ENCODE measurements at places on chromosomes 2 and 18.
A peak's percentile ranks its signal among the peaks of the same experiment; 100 is the strongest.

DNA sequence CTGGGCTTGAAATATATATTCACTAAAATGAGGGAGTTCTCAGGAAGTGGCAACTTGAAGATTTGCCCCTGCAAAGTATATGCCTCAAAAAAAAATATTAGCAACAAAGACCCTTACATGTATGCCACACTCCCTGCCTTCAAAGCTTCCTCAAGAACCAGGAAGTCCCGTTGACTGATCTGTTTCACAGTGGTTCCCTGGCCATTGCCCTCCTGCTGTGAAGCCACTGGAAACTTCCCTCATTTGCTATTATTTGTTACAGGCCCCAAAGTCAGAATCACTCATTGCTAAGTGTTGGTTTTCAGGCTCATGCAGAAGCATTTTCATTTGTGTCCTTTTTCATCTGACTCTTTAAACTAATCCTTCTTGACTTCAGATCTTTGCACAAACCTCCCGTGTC is 421.5 kb downstream of the ZNF521 start:
- DNase-seq, result no peak
- no peak overlapping the region for H3K4me3 ChIP-seq
- no peaks in the 10 kb centered on the region for H3K36me3 ChIP-seq
- peaks cover 61% of the 10 kb centered on the region for H3K4me1 ChIP-seq
- H3K27ac ChIP-seq, result peak overlapping the region; percentile 43

DNA sequence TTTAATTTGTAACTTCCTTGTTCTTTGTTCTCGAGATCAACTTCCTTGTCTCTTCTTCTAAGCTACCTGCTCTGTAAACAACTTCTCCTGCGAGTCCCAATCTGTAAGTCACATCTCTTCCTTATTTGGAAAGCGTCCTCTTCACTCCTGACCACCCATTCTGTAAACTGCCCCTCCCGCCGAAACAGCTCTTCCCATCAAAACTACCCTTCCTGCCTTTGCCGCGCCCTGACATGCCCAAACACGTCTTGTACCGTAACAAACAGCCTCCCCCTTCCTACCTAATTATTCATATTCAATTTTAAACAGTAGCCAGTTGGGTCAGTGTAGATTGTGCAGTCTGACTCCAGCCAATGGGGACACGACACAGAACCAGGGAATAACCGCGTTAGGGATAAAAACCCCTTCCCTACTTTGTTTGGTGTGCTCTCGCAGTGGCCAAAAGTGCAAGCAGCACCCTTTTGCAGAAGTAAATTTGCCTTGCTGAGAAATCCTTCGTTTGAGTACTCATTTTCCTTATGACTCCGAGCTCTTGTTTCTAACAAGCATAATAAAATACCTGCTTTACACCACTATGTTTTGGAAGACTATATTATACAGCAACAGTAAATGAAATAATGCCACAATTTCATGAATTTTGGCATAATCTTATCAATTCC is 39.8 kb downstream of the PIAS2 start:
- H3K4me3 ChIP-seq, result no peak overlapping the region
- peaks cover 8% of the 10 kb centered on the region for H3K4me1 ChIP-seq
- H3K27ac ChIP-seq, result peak overlapping the region; percentile 77
- peaks cover 3% of the 10 kb centered on the region for H3K36me3 ChIP-seq

DNA sequence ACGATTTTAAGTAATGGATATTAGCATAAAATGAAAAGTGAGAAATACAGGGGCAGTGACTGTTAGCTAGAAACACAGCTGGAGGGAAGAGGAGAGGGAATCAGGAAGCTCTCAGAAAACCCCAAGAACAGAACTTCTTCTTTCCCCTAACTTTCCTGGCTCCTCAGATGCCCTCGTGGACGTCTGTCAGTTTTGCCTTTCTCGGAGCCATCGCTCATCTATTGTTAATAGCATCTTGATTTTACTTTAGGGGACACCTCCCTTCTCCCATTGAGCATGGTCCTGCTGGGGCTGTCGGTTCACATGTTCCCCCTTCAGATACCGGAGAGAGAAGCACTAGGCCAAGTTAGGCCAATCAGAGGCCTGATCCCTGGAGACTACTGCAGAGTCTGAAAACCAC is 2.3 kb upstream of the PLEK start:
- peak overlapping the region; percentile 89 for H3K27ac ChIP-seq
- peaks cover 52% of the 10 kb centered on the region for H3K4me1 ChIP-seq
- peak; percentile 60 for DNase-seq
- H3K36me3 ChIP-seq, result peaks cover 7% of the 10 kb centered on the region

GRCh38 chr2:134621939-134622705 is 96.7 kb downstream of the TMEM163 start:
- peak overlapping the region; percentile 39 for H3K4me3 ChIP-seq
- no peak for DNase-seq
- H3K27ac ChIP-seq, result no peak overlapping the region
- H3K27me3 ChIP-seq, result no peaks in the 10 kb centered on the region
- H3K4me1 ChIP-seq, result no peaks in the 10 kb centered on the region

- no peaks in the 10 kb centered on the region for H3K36me3 ChIP-seq
- DNase-seq, result no peak
- H3K27me3 ChIP-seq, result no peaks in the 10 kb centered on the region
- H3K27ac ChIP-seq, result no peak overlapping the region
Observed at GRCh38 chr18:48828194-48828545, 122.6 kb downstream of the SMAD7 start.

DNA sequence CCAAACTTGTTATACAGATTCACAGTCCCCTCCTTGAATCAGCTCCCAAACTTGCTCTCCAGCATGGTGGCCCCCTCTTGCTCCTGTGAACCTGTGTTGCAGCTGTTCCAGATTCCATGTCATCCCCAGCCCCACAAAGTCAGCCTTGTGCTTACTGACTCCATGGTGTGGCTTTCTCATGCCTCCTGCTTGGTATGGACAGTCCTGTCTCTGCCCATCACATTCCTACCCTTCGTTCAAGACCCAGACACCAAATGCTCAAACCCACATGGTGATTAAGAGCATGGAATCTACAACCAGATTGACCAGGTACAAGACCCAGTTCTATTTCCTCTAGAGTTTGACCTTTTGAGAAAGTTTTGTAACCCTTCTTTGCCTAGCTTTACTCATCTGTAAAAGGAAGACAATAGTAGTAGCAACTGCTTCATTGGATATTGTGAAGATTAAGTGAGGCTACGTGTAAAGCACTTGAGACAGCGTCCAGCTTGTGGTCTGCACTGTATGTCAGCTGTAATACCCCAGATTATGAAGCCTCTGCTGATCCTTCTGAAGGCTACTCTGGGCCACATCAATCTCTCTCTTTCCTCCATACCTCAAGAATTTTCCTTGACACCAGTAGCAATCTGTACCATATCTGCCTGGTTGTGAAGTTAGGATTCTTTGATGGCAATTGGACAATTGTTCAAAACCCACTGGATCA is 146.4 kb upstream of the HAAO start:
- H3K4me1 ChIP-seq, result no peaks in the 10 kb centered on the region
- no peak overlapping the region for H3K27ac ChIP-seq
- H3K27me3 ChIP-seq, result no peaks in the 10 kb centered on the region
- DNase-seq, result no peak
- no peaks in the 10 kb centered on the region for H3K36me3 ChIP-seq

- H3K27ac ChIP-seq, result no peak overlapping the region
- H3K4me1 ChIP-seq, result no peaks in the 10 kb centered on the region
- no peaks in the 10 kb centered on the region for H3K36me3 ChIP-seq
- no peaks in the 10 kb centered on the region for H3K27me3 ChIP-seq
- DNase-seq, result no peak
Observed at GRCh38 chr2:51120754-51121280, 88.9 kb upstream of the NRXN1 start.

DNA sequence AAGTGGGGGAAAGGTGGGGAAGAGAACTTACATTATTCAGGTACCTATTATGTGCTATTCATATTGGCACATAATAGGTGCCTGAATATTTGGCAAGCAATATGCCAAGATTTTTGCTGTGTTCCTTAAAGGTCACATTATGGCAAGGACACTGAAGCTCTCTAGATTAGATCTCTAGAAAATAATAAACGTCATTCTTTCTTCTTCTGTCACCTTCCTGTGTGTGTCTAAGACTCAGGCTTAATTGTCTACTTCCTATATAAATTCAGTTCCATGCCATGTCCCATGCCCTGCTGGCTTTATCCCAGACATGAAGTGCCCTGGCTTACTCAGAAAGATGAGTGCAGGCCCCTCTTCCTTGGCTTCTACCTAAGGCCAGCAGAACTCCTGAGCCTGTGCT is 191.1 kb upstream of the CTAGE1 start:
- DNase-seq, result no peak
- H3K27ac ChIP-seq, result no peak overlapping the region
- no peaks in the 10 kb centered on the region for H3K4me1 ChIP-seq
- no peaks in the 10 kb centered on the region for H3K27me3 ChIP-seq
- H3K4me3 ChIP-seq, result no peak overlapping the region

DNA sequence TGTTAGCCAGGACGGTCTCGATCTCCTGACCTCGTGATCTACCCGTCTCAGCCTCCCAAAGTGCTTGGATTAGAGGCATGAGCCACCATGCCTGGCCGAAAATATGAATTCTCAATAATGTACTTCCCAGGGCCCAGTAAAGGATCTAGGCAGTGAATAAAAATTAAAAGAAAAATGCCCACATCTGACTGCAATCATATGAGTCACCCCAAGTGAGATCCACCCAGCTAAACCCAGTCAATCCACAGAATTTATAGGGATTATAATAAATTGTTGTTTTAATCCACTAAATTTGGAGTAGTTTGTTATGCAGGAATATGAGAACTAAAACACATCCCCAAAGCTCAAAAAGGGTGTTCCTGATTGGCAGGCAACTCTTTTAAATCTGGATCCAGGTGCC is 93.5 kb upstream of the STK39 start:
- no peaks in the 10 kb centered on the region for H3K36me3 ChIP-seq
- DNase-seq, result no peak
- H3K27ac ChIP-seq, result no peak overlapping the region
- H3K4me3 ChIP-seq, result no peak overlapping the region
- H3K27me3 ChIP-seq, result no peaks in the 10 kb centered on the region
- peaks cover 12% of the 10 kb centered on the region for H3K4me1 ChIP-seq

- H3K27me3 ChIP-seq, result peaks cover 26% of the 10 kb centered on the region
- H3K4me3 ChIP-seq, result no peak overlapping the region
Observed at GRCh38 chr2:212535996-212536816, 2.4 kb downstream of the ERBB4 start.

DNA sequence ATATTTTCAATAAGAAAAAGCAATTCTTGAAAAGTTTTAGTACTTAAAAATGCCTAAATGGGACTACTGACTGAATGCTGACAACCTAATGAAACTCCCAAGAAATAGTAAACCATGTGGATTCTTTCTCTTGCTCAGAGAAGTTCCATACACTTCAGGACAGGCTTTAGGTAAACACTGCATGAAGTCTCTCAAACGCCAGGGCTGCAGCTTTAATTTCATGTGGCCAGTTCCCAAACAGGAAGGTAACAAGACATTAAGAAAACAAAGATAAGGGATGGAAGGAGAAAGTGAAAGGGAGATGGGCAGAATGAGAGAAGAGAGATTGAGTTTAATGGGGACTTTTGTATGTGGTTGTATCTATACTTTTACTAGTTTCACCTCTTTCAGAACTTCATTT is 734.7 kb upstream of the PKDCC start:
- H3K36me3 ChIP-seq, result no peaks in the 10 kb centered on the region
- no peak overlapping the region for H3K27ac ChIP-seq
- no peak overlapping the region for H3K4me3 ChIP-seq
- no peak for DNase-seq

- no peak for DNase-seq
- H3K4me1 ChIP-seq, result no peaks in the 10 kb centered on the region
- H3K27me3 ChIP-seq, result no peaks in the 10 kb centered on the region
- H3K4me3 ChIP-seq, result no peak overlapping the region
- H3K27ac ChIP-seq, result no peak overlapping the region
Observed at GRCh38 chr18:47436871-47437270, 185.4 kb upstream of the SKOR2 start.

- H3K4me1 ChIP-seq, result peaks cover 9% of the 10 kb centered on the region
- H3K36me3 ChIP-seq, result peaks cover 35% of the 10 kb centered on the region
- H3K4me3 ChIP-seq, result no peak overlapping the region
- no peak for DNase-seq
Observed at GRCh38 chr2:99822474-99823207, 319.7 kb downstream of the AFF3 start.

- no peak overlapping the region for H3K4me3 ChIP-seq
- H3K27ac ChIP-seq, result no peak overlapping the region
- no peaks in the 10 kb centered on the region for H3K4me1 ChIP-seq
- H3K27me3 ChIP-seq, result no peaks in the 10 kb centered on the region
- no peak for DNase-seq
- H3K36me3 ChIP-seq, result no peaks in the 10 kb centered on the region
Observed at GRCh38 chr2:15117409-15118050, 443.6 kb downstream of the NBAS start.

DNA sequence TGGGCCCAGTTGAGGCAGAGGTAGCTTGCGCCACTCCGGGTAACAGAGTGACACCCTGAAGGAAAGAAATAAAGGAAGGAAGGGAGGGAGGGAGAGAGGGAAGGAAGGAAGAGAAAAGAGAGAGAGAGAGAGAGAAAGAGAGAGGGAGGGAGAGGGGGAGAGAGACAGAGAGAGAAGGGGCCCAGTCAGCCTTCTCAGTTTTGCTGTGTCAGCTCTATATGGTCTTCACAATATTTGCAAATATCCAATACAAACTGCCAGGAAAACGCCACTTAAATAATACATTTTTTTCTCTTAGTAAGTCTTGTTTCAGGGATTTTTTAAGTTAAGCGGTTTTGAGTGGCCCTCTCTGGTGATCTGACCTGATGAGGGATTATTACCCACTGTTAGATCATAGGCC is 5.6 kb upstream of the CHMP1B start:
- no peak for DNase-seq
- no peak overlapping the region for H3K4me3 ChIP-seq
- no peak overlapping the region for H3K27ac ChIP-seq
- H3K36me3 ChIP-seq, result no peaks in the 10 kb centered on the region

- no peak for DNase-seq
- H3K4me1 ChIP-seq, result no peaks in the 10 kb centered on the region
- H3K27me3 ChIP-seq, result no peaks in the 10 kb centered on the region
- H3K36me3 ChIP-seq, result no peaks in the 10 kb centered on the region
Observed at GRCh38 chr2:126543081-126543480, 112.9 kb upstream of the GYPC start.

- DNase-seq, result no peak
- no peaks in the 10 kb centered on the region for H3K4me1 ChIP-seq
- H3K36me3 ChIP-seq, result no peaks in the 10 kb centered on the region
- H3K27ac ChIP-seq, result no peak overlapping the region
- H3K27me3 ChIP-seq, result no peaks in the 10 kb centered on the region
Observed at GRCh38 chr2:126953483-126953882, 54.8 kb downstream of the TEX51 start.

DNA sequence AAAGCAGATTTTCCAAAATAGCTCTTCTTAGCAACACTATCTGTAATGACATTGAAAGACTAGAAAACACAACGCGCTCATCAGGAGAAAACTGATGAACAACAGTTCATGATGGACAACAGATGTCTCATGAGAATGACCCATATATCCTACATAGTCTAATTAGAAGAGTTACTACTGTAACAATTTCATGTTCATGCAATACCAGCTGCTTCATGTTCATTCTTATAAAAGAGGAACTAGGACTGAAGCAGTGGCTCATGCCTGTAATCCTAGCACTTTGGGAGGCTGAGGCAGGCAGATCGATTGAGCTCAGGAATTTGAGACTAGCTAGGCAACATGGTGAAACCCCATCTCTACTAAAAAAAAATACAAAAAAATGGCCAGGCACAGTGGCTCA is 22.7 kb downstream of the TRAPPC8 start:
- H3K36me3 ChIP-seq, result peaks cover 6% of the 10 kb centered on the region
- no peaks in the 10 kb centered on the region for H3K4me1 ChIP-seq
- H3K4me3 ChIP-seq, result no peak overlapping the region
- no peaks in the 10 kb centered on the region for H3K27me3 ChIP-seq
- DNase-seq, result no peak

Measured in B cell (primary cell).